ENCODE measurements at places on chromosomes 16 and 17.

DNA sequence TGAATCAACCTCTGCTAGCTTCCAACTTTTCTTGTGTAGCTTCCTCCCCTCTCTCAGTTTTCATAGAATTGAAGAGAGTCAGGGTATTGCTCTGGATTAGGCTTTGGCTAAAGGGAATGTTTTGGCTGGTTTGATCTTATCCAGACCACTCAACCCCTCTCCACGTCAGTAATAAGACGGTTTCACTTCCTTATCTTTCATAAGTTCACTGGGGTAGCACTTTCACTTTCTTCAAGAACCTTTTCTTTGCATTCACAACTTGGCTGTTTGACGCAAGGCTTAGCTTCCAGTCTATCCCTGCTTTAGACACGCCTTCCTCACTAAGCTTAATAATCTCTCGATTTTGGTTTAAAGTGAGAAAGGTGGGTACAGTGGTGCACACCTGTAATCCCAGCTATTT is 29.7 kb upstream of the OR1A2 start:
- DNase-seq, result no peak

- DNase-seq, result no peak
Observed at GRCh38 chr16:24610416-24610755, 71.0 kb downstream of the RBBP6 start.

DNA sequence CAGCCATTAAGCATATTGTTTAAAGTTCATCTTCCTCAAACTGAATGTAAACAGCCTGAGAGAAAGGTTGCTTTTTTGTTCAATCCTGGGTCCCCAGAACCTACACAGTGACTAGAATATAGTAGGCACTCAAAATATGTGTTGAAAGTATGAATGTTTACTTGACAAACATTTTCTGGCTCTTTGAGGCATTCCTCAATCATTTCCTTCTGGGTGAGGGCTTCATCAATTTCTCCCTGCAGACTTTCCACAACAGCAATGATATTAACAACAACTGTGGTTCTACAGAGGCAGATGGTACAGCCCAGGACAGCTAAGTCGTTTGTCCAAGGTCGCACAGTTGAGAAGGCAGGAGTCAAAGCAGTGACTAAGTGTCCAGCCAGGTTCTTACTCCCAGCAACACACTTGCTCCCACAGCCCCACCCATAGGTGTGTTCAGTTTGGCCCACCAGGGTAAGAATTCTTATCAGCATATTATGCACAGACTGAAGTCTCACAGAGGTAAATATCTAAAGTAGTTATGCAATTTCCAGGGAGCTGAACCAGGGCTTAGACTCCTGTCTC is 61.1 kb downstream of the HS3ST3B1 start:
- no peak for DNase-seq

DNA sequence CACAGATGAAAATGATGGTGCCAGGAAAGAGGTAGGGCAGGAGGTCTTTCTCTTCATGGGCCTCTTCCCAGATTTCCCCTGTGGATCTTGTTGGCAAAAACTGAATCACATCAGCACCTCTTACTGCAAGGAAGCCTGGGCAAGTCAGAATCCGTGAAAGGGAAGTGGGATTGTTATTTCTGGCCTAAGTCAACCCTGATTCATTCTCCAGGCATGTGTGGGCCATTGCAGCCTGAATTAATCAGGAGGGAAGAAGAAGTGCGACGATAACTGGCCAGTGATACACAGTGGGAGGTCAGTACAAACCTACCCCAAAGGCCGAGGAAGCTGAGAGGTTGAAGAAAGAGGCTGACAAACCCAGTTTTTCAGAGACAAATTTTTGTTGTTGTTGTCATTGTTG is 17.9 kb upstream of the NSMCE1 start:
- DNase-seq, result no peak

- no peak for DNase-seq
Observed at GRCh38 chr16:62205459-62205858, 169.2 kb upstream of the CDH8 start.

GRCh38 chr17:7356072-7356549 is 1.2 kb downstream of the TMEM95 start:
- peak; percentile 32 for DNase-seq

DNA sequence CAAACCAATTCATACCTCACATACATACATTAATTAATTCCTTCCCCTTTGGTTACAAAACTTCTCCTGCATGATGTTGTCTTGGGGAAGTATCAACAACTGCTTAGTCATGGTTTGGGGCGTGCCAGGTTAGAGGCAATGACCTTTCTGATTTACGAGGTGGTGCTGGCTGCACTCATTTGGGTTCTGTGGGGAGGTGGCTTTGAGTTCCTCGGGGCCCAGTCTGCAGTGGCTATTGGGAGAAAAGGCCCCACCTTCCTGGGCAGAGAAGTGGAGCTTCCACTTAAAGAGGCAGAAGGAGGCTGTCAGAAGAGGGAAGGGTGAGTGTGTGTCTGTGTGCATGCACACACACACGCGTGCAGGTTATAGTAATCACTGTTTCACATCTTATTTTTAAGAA is 10.2 kb upstream of the ETV4 start:
- DNase-seq, result peak; percentile 5

GRCh38 chr17:35297666-35298065 is 54.8 kb downstream of the SLFN5 start:
- no peak for DNase-seq

DNA sequence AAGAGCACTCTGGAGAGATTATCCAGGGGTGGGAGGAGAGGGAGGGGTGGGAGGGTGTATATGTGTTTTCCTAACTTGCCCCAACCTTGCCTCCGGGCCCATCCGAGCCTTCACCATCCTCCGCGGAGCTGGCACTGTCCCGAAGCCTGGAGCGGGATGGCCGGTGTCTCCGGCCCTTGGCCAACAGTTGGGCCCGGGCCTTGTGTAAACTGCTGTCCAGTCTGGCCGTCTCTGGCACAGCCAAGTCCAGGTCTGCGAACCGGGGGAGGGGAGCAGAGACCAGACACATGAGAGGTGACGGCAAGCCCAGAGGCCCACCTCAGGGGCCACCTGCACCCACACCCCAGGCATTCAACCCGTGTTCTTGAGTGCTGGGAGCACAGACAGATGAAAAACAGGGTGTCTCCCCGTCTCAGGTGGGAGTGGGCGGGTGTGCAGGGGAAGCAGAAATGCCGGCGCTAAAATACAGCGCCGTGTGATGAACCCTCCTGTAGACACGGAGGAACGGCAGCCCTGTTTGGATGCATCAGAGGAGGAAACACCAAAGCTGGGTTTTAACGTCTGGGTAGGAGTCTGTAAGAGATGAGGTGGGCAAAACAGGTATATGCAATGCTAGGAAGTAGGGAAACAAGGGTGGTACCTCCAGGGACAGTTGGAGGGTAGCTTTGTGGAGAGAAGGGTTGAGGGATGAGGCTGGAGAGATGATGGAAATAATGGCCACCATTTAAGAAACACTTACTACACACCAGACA is 11.7 kb downstream of the SAMD14 start:
- no peak for DNase-seq

DNA sequence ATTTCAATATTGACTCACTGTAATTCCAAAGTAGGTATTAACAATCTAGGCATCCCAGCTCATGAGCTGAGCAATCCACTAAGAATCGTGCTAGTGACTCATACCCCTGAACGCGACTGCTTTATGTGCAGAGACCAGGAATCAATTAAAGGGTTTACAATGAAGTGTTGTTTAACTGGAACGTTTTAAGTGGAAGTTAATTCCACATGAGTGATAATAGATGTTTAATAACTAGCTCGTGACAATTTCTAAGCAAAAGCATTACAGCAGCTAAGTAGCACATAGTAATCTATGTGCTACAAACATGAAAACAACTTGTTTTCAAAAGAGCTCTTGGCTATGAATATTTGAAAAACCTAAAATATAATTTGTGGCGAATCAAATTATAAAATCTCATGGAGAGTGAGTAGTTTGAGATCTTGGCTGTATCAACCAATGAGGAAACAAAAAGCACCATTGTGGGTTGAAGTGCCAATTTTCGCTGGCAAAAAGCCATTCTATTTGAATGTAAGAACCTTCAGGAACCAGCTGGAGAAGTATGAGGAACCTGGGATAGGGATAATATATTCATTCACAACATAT is 9.4 kb downstream of the GJC1 start:
- no peak for DNase-seq

GRCh38 chr16:8005096-8005860 is 585.0 kb downstream of the TMEM114 start:
- DNase-seq, result no peak

DNA sequence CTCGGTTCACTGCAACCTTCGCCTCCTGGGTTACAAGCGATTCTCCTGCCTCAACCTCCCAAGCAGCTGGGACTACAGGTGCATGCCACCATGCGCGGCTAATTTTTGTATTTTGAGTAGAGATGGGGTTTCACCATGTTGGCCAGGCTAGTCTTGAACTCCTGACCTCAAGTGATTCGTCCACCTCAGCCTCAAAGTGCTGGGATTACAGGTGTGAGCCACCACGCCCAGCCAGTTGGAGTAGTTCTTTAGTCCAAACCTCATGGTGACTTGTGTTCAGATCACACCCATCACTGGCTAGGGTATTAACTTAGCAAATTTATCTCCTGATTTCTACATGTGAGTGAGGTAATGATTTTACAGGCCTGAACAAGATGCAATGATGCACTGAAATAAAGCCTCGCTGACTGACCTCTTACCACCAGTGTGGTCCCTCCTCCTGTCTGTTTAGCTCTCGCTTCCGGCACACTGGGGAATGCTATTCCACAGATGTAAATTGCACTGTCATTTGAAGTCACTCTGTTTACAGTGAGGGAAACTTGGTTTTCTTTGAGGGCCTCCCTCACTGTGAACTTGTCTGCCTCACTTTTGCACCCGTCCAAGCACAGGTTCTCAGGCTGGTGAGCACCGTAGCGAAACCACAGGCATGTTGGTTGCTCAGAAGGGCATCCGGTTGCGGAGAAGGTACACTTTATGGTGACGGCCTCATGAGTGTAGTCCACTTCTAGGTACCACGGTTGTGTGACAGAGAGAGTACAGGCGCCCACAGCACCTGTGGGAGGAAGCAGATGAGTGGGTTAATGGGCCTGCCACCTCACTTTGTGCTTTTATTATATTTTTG is 5.5 kb downstream of the IGSF6 start:
- no peak for DNase-seq

GRCh38 chr17:15883617-15884111 is 61.3 kb upstream of the ADORA2B start:
- DNase-seq, result no peak

- no peak for DNase-seq
Observed at GRCh38 chr17:81688616-81689015, 4.8 kb downstream of the HGS start.

DNA sequence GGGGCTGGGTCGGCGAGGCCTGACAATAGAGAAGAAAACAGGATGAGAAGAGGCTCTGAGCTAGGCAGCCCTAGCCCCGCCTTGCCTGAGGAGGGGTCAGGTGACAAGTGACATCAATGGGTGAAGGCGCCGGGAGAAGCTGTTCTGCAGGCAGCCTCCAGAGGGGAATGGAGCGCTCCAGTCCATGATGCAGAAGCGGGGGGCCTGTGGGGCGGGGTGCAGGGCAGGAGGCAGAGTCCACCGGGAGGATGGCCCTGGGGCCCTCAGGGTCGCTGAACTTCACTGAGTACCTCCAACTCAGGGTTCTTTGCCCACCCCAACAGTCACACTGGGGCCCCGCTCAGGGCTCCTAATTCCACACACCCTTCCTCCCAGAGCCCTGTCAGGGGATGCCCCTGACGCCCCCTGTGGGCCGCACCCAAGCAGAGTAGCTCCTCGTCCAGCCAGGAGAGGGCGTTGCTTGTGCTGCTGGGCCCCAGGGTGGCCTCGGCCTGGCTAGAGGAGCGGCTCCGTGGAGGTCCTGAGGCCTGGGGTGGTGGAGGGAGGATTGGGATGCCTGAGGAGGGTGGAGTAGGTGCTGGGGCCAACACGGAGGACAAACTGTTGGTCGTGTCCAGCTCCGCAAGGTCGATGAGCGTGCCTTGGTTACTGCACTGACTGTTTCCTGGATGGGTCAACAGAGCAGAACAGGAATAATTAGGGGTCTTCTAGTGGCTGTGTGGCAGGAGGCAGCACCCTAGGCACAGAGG is 20.8 kb downstream of the GGA3 start:
- DNase-seq, result peak; percentile 12

DNA sequence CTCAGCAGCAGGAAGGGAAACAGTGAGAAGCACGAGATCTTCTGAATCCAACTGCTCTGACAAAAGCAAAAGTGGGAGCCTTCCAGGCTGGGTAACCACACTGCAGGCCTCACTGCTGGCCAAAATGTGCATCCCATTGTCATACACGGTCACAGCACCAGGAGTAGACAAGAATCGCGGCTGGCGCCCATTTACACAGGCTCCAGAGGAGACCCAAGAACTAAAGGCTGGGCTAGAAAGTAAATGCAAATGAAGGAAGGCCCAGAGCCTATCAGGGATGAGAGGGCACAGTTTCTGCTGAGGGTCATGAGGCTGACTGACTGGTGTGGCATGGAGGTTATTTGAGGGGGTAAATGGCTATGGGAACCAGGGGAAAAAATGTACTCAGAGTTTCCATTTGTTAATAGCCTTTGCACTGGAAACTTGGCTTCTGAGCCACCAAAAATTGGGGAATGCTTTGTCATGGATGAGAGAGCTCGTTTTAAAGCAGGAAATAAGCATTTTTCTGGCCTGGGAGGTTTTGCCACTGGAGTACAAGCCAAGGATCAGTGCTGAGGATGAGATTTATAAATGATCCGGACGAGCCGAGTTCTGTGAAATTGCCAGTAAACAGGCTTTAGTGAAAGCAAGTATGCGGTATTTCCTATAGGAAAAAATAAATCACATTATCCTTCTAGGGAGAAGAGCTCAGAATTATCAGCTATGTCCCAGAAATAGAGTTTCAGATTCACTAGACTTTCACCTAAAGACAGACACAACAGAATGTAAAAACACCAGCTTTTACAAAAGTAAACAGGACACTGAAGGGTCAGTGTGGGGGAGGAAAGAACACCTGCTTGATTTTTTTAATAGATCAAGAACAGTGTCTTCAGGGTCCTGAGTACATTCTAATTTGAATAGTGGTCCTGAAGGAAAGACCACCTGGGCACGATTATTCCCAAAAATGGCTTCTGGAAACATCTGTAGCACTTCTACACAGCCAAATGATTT is 66.9 kb upstream of the GSG1L start:
- DNase-seq, result no peak

GRCh38 chr17:80649672-80650330 is 105.2 kb downstream of the RPTOR start:
- DNase-seq, result no peak

DNA sequence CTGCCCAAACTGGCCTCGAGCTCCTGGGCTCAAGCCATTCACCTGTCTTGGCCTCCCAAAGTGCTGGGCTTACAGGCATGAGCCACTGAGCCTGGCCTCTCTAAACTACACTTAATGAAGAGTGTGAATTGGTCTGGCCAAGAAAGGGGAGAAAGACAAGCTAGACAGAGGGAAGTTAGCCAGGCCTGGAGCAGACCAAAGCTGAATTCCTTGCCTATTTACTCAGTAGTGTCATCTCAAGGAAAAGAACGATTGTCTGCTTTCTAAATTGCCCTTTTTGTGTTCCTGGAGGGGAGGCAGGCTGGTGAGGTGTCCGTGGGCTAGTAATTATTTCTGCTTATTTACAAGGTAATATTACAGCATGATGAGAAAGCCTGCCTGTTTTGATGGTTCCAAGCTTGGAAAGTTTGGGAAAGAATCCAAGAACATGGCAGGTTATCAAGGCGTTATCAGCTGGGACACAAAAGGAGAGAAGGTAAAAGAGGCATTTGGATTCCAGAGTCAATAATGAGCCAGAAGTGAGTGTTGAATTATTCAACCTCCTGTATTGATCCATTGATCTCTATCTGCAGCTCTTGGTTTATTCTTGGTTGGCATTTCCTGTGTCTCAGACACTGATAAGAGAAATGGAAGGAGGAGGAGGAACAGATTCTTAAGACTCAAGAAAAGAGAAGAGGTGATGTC is 6.3 kb upstream of the CBFB start:
- DNase-seq, result no peak
